SJCRH30 (cell line): ENCODE measurements at places on chromosomes 4 and X. TPM values are rescaled to one million over a fixed set of nuclear protein-coding genes. Genes with fewer than 3 reads are reported as not detected.

The MAGEB2 gene
- total RNA-seq: 0.14 and 0.20 TPM in 2 replicates

The FRG2 gene
- total RNA-seq: 0.53 and 0.66 TPM in 2 replicates

- DNase-seq: peak; percentile 51
These were observed 552 bp downstream of the NKRF start for GRCh38 chrX:119605464-119606279.

GRCh38 chr4:6198278-6198677 lies 2.1 kb downstream of the JAKMIP1 start:
- DNase-seq: no peak

DNA sequence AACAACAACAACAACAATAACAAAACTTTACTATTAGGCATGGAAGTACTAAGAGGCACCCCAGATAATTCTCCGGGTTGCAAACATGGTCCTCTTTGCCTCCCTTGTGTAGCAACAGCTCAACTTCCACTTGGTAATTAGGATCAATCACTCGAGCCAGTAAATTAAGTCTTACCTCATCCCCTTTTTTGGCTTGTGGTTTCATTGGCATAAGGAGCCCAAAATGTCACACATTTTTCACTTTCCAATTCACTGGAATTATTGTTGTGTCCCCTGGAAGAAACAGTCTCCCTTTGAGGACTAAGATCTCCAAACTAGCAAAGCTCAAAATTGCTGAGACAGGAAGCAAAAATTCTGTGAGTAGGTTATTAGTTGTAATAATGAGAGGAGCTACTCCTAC lies 49.2 kb upstream of the HSD17B10 start:
- DNase-seq: no peak

GRCh38 chr4:88645994-88646393 lies 51.6 kb downstream of the NAP1L5 start:
- DNase-seq: no peak

The NPNT gene
- total RNA-seq: 64.4 and 71.8 TPM in 2 replicates

DNA sequence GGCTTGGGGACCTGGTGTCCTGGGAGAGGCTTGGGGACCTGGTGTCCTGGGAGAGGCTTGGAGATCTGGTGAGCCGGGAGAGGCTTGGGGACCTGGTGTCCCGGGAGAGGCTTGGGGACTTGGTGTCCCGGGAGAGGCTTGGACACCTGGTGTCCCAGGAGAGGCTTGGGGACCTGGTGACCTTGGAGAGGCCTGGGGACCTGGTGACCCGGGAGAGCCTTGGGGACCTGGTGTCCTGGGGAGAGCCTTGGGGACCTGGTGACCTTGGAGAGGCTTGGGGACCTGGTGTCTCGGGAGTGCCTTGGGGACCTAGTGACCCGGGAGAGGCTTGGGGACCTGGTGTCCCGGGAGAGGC lies 12.6 kb downstream of the SHOX start:
- DNase-seq: no peak

The SPARCL1 gene
- total RNA-seq: 0.18 TPM in 1 of 2 replicates, not detected in the other

The AKAP14 gene
- total RNA-seq: not detected in 2 replicates

- no peak for DNase-seq
These were observed 90.8 kb upstream of the SHISA3 start for GRCh38 chr4:42306221-42307109.

DNA sequence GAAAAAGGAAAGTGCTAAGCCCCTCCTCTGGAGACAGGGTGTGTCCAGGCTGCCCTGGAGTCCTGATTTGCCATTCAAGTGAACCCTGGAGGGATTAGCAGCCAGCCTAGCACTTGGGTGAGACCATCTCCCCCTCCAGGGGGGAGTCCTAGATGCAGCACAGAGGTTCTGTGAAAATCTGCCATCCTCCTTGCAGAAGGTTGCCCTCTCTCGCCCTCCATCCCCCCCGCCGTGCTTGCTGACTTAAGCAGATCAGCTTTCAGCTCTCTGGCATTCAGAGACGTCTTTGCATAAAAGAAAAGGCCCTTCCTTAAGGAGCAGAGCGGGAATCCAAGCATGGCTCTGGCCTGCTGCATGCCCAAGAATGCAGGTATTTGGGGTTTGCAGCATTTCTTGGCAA lies 102.1 kb upstream of the SCML1 start:
- peak; percentile 86 for DNase-seq

The PRRG3 gene
- not detected in 2 replicates for total RNA-seq

The VEGFC gene
- 4.9 and 5.6 TPM in 2 replicates for total RNA-seq

DNA sequence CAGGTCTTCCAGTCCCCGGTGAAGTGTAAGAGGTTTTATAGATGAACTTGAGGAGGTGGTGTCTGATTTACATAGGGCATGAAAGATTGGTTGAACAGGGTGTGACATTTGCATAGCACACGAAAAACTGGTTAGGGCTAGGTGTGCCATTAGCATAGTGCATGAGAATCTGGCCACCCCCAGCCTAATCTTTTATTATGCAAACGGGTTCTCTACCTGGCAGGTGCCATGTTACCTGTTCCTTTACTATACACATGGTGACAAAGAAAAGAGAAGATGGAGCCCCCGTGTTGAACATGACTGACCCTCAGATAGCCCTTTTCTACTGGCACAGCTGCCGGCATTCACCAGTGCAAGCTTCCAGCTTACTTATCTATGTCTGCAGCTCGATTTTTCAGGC lies 71.0 kb downstream of the UCHL1 start:
- DNase-seq: no peak

GRCh38 chr4:27094224-27094623 lies 233.6 kb downstream of the STIM2 start:
- DNase-seq: no peak

GRCh38 chr4:25578432-25578831 lies 77.2 kb upstream of the SLC34A2 start:
- no peak for DNase-seq

DNA sequence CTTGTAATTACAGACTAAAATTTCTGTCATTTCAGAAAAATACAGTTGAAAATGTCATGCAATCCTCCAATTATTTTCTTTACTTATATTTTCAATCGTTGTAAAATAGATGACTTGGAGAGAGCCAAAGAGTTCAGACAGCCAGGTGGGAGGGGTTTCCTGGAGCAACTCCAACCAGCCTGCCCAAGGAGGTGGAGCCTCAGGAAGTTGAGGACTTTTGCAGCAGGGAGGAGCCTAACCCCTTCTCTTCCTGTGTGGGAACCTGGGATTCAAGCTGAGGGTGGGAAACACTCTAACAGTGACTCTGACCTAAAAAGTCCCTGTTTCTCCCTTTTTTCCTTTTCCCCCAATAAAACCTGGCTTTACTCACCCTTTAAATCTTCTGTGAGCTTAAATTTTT lies 72.2 kb upstream of the GABRG1 start:
- DNase-seq: peak; percentile 64

DNA sequence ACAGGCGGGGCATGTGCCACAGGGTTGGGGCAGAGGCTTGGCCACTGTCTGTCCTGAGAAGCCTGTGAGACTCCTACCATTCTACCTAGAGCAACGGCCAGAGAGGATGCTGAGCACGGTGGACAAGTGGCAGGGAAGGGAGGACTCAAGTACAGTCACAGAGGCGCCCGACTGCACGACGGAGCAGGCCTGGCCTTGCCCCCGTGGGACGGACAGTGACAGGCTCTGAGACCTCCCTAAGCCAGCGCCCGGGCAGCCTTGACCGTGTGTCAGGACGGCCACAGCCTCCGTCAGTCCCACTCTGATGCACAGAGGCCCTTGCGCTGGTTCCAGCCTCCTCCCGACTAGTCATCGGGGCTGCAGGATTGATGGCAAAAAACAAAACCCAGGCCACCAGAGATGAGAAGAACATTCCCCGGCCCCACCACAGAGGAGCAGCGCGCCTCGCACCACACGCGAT lies 36.7 kb upstream of the MXD4 start:
- no peak for DNase-seq

The MAGEA10 gene
- total RNA-seq: not detected in 2 replicates

GRCh38 chr4:81287101-81287500 lies 72.1 kb upstream of the PRKG2 start:
- no peak for DNase-seq

The KIAA0232 gene
- 23.9 and 28.7 TPM in 2 replicates for total RNA-seq

GRCh38 chr4:3707423-3708102 lies 58.6 kb upstream of the ADRA2C start:
- peak; percentile 86 for DNase-seq

The CFP gene
- total RNA-seq: 0.08 and 0.32 TPM in 2 replicates

GRCh38 chrX:24260842-24261550 lies 52.9 kb downstream of the SUPT20HL2 start:
- no peak for DNase-seq

- DNase-seq: no peak
These were observed 31.5 kb downstream of the NKX6-1 start for GRCh38 chr4:84467601-84468000.

GRCh38 chr4:182680234-182680653 lies 236.9 kb downstream of the DCTD start:
- DNase-seq: no peak

DNA sequence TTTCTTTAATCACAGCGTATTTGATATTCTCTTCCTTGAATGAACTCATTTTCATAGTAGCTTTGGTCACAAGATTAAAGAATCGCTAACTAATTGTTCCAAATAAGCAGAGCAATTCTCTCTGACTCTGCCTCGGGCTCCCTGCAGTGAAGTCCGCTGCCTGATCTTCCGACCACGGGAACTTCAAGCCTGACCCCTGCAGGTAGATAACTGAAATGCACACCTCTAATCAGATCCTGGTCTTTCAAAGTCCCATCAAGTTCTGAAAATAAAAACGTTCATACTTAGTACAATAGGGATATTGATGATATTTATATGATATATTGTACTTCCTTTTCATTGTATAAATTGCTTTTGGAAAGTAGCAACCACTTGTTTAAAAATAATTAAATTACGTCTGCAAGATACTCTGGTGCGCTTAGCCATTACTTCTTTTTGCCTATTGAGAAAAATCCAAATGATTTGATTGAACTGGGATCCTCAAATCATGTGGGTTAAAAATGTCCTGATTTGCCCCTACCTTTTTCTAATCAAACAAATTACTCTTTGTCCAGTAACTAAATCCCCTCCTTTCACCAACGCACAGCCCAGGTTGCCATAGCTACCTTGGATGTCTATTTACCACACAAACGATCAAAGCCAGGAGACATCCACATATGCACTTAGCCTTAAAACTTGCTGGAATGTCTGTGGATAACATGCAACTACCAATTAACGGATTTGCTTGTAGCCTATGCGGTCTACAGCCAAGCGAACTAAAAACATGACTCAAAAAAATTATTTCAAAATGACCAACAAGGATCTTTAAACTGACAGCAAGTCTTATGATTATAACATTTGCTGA lies 4.2 kb downstream of the MID1 start:
- DNase-seq: peak; percentile 68
